ENCODE measurements at places on chromosomes 3 and 15. TPM values are rescaled to one million over a fixed set of nuclear protein-coding genes. Genes with fewer than 3 reads are reported as not detected.

GOLGA8J gene
- total RNA-seq, result not detected

CHRNA7 gene
- 1.3 TPM for total RNA-seq

GP5 gene
- not detected for total RNA-seq

DZIP3 gene
- total RNA-seq, result 3.4 TPM

ADPRH gene
- 22.5 TPM for total RNA-seq

CBLB gene
- 30.3 TPM for total RNA-seq

POC1A gene
- total RNA-seq, result 2.6 TPM

RETNLB gene
- total RNA-seq, result not detected

ECE2 gene
- total RNA-seq, result not detected

CFAP44 gene
- 6.5 TPM for total RNA-seq

NOX5 gene
- total RNA-seq, result 2.1 TPM

STRIT1 gene
- total RNA-seq, result not detected

UBAP1L gene
- 3.5 TPM for total RNA-seq

PRR20G gene
- total RNA-seq, result not detected
